Activated T-helper 1 cell treated with anti-CD3 and anti-CD28 coated beads, Interleukin-12 subunit alpha, Interleukin-12 subunit beta, Interleukin-2, Interleukin-4 antibody, amounts not matched to agents 30 ng/mL and 10 ng/mL and 1 ng/mL, durations not matched to agents 14 hours and 24 hours and 36 hours (primary cell): ENCODE measurements at places on chromosomes 11 and 22.

GRCh38 chr11:86274503-86274902 is 27.5 kb upstream of the HIKESHI start:
- no peak for DNase-seq
- H3K4me1 ChIP-seq = peaks cover 73% of the 10 kb centered on the region
- peaks cover 75% of the 10 kb centered on the region for H3K36me3 ChIP-seq
- H3K4me3 ChIP-seq = no peak overlapping the region

DNA sequence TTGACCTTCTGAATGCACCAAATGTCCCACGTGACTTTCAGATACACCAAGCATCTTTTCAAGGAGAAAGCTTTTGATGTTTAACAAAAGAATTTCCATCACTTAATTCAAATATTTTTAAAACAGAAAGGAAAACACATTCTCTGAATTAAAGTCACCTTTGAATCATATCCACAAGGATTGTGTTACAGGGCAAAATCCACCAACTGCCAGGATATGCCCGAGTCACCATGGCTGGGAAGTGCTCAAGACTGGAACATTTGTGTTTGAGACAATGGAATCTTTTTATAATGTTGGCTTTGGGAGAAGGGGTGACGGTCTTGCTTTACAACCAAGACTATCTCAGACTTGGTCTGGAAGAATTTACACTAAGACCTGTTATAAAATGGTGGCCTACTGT is 40.8 kb downstream of the BID start:
- H3K27ac ChIP-seq = peak overlapping the region; percentile 40
- H3K4me3 ChIP-seq = no peak overlapping the region
- no peaks in the 10 kb centered on the region for H3K27me3 ChIP-seq

- no peak overlapping the region for H3K27ac ChIP-seq
- H3K27me3 ChIP-seq = no peaks in the 10 kb centered on the region
- no peak overlapping the region for H3K4me3 ChIP-seq
- H3K4me1 ChIP-seq = no peaks in the 10 kb centered on the region
- DNase-seq = no peak
Observed at GRCh38 chr11:13826505-13827278, 135.8 kb upstream of the SPON1 start.

DNA sequence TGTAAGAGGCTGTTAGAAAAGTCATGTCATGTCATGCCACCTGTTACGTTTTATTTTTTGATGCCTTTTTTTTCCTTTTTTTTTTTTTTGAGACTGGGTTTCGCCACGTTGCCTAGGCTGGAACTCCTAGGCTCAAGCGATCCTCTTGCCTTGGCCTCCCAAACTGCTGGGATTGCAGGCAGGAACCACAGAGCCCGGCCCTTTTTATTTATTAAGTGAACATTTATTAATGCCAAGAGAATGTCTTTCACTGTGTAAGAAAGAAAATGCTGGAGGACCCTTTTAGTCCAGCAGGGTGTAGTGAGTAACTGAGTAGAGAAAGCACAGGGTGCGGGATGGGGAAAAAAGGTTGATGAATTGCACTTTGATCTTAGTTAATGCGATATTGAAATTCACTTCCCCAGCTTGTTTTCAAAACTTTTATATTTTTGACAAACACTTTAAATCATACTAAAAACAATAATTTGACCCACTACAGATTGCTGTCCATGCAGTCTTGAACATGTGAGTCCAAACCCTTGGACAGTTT is 2.3 kb upstream of the XBP1 start:
- H3K27ac ChIP-seq = peak overlapping the region; percentile 86
- H3K36me3 ChIP-seq = peaks cover 28% of the 10 kb centered on the region
- no peak for DNase-seq
- H3K4me1 ChIP-seq = peaks cover 42% of the 10 kb centered on the region
- H3K27me3 ChIP-seq = peaks cover 2% of the 10 kb centered on the region

GRCh38 chr11:67409261-67409666 is 5.4 kb downstream of the TBC1D10C start:
- peak; percentile 78 for DNase-seq
- peak overlapping the region; percentile 94 for H3K27ac ChIP-seq
- H3K4me1 ChIP-seq = peaks cover 75% of the 10 kb centered on the region
- H3K4me3 ChIP-seq = peak overlapping the region; percentile 88
- peaks cover 32% of the 10 kb centered on the region for H3K36me3 ChIP-seq

GRCh38 chr11:129279326-129280026 is 87.4 kb upstream of the ARHGAP32 start:
- DNase-seq = peak; percentile 74
- no peaks in the 10 kb centered on the region for H3K36me3 ChIP-seq
- H3K27ac ChIP-seq = peak overlapping the region; percentile 81
- peaks cover 40% of the 10 kb centered on the region for H3K4me1 ChIP-seq
- peak overlapping the region; percentile 79 for H3K4me3 ChIP-seq
